Omental fat pad (tissue), 4 donors: ENCODE measurements at places on chromosomes 7 and 10.

GRCh38 chr7:30446266-30446665 is 32.3 kb downstream of the NOD1 start:
- no peak for DNase-seq

DNA sequence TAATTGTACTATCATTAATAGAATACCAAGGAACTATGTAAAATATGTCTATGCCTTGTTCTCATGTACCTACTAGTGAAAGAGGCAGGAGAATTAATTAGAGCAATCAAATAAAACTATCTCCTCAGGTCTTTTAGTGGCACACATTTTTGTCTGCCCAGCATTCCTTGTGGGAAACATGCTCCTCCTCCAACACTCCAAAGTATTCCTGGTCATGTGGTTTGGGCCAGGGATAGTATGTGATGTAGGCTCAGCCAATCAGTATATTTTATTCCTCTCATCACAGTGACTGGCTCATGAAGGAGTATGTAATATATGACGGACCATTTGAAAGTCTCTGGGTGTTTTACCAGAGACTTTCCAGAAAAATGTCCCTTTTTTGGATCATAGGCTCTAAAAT is 16.7 kb upstream of the SYPL1 start:
- no peak for DNase-seq

- DNase-seq, result peak; percentile 62
Measured at GRCh38 chr10:43396928-43397624, 11.9 kb downstream of the HNRNPF start.

DNA sequence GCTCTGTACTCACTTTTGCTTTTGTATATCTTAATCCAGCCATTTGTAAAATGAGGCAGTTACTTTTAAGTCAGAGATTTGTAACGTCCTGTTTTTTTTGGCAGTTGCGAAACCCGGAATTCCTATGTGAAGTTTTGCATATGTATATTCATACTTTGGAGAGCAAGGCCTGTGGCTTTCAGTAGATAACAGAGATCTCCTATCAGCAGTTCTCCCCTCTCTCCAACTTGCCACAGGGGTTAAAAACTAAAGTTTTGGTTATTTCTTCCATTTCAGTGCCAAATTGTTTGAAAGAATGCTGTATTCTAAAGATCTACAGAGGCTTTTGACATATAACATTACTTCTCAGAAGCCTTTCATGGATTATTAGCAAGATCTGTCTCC is 102.4 kb downstream of the EXOC4 start:
- no peak for DNase-seq

DNA sequence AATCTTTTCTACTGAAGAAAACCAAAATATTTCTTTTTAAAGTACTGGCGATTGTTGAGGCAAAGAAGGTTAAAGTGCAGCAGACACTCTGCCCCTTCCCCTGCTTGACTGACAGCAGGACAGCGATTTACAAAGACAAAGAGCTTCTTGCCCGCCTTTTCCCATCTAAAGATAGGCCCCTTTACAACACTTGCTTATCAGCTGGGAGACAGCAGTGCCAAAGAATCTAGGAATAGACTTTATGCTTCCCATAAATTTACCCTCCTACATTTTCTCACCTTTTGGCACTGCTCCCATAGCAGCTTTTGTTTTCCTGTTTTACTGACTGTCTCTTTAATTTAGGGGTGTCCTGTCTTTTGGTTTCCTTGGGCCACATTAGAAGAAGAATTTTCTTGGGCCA is 824.1 kb downstream of the CCSER2 start:
- DNase-seq, result no peak

DNA sequence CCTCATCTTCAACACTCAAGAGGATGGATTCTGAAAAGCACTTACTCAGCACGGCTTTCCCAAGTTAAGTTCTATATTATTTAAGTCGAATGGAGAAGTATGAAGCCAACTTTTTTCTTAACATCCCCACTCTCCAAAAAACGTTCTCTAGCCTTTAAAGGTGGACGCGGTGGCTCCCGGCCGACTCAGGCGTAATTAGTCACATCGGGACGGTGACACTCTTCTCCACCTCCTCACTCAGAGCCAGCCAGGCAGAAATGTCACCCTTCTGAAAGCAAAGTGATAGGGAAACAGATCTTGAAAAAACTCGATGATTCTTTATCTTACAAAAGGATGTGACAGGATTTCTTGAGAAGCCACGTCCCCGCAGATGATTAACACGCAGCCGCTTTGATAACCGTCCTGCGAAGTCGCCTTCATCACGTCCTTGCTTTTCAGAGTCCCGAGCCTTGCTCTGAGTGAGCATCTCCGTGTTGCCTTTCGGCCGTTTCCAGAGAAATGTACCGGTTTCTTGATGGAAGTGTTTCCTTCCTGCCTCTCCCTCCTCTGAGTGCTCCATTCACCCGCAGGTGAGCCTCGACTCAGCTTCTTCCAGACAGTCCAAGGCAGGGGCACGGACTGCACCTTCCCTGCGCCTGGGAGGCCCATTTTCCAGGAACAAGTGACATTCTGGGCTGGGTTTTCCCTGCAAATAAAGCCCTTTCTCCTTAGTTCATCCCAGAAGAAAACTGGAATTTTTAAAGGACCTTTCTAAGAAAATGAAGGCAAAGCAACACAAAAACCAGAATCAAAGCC is 314.8 kb downstream of the DNAJB6 start:
- DNase-seq, result no peak

- DNase-seq, result no peak
Measured at GRCh38 chr7:3884543-3884942, 583.5 kb downstream of the SDK1 start.

DNA sequence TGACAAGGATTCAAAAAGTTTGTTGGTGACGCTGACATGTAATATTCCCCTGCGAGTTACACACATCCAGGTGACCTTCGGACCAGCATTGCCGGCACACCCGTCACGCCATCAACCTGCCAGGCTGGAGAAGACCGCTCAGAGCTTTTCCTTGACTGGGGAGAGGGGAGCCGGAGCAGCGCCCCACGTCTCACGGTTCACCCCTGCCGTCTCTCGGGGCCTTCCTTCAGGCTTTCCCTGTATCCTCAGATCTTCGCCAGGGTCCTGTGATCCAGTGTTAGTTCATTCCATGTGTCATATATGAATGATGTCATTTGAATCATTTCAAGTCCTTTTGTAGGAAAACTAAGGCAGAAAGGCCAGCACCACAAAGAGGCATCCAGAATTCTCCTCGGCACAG is 127.8 kb downstream of the MGMT start:
- DNase-seq, result no peak

GRCh38 chr7:105978035-105978434 is 15.0 kb downstream of the CDHR3 start:
- DNase-seq, result no peak

DNA sequence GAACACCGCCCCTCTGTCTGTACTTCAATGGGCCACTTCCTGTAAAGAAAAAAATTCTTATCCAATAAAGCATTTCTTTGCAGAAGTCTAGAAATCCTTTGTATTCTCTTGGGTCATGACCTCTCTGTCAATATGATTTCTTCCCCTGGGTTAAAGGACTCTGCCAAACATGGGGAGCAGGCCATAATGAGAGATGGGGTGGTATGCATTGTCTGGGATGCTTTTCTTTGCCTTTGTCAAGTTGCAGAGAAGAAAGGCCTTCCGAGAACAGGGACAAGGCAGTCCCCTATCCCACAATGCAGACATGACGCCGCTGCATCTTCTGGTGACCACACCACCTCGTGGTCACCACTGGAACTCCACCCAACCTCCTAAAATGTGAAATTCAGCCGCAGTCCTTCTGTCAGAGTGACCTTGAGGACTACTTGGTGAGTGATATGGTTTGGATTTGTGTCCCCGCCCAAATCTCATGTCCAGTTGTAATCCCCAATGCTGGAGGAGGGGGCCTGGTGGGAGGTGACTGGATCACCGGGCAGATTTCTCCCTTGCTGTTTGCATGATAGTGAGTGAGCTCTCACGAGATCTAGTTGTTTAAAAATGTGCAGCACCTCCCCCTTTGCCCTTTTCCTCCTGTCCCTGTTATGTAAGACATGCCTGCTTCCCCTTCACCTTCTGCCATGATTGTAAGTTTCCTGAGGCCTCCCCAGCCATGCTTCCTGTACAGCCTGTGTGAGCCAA is 15.2 kb upstream of the FRMPD2 start:
- DNase-seq, result no peak

- no peak for DNase-seq
Measured at GRCh38 chr7:50587737-50588136, 22.5 kb upstream of the DDC start.

GRCh38 chr7:65971021-65971420 is 11.0 kb downstream of the GUSB start:
- no peak for DNase-seq

DNA sequence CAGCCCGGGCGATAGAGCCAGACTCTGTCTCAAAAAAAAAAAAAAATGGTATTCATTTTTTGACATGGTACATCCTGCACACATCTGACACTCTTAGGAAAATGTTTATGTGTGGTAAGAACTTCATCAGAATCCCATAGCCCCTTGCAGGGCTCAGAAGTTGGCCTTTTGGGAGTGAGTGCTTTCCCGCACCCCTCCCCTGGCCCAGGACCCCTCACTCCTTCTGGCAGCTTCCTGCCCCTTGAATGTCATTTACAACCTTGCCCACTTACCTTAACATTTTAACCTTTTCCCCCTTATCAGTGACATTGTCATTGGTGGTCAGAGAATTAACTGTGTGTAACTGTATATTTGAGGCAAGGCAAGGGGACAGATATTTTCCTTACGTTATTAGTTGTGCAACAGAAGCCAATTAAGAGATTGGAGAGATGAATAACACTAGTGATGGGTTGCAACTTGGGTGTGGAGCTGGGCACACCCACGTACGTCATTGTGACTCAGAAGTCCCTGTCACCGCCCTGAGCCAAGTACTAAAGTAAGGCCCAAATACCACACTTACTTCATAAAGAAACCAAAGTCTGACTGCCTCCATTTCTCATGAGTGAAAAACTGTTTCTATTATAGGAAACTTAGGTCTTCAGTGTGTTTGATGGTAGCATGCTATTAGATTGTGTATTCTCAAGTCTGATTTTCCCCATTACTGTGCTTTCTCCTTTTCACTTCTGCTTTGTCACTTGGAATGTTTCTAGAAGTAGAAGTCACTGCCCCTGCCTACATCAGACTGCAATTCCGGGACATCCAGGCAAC is 31.6 kb downstream of the OGDH start:
- DNase-seq, result no peak

- no peak for DNase-seq
Measured at GRCh38 chr10:7121154-7121797, 289.6 kb downstream of the SFMBT2 start.

- DNase-seq, result no peak
Measured at GRCh38 chr10:34717429-34717828, 97.7 kb downstream of the PARD3 start.

DNA sequence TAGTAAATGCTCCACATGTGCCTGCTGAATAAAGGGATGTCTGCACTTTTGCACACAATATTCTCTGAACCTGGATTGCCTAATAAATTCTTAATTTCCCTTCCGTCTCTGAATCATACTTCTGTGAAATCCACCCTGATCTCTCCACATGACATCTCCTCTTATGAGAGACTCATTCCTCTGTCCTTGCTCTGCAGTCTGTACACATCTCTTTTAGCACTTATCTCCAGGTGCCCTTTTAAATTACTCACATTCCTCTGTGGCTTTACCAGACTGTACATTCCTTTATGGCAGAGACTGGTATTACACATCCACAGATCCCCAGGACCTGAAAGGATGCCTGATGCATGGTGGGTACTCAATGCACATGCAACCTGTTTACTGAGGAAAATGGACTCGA is 527.6 kb downstream of the PHTF2 start:
- DNase-seq, result no peak

GRCh38 chr7:50281680-50282445 is 22.7 kb upstream of the IKZF1 start:
- no peak for DNase-seq

DNA sequence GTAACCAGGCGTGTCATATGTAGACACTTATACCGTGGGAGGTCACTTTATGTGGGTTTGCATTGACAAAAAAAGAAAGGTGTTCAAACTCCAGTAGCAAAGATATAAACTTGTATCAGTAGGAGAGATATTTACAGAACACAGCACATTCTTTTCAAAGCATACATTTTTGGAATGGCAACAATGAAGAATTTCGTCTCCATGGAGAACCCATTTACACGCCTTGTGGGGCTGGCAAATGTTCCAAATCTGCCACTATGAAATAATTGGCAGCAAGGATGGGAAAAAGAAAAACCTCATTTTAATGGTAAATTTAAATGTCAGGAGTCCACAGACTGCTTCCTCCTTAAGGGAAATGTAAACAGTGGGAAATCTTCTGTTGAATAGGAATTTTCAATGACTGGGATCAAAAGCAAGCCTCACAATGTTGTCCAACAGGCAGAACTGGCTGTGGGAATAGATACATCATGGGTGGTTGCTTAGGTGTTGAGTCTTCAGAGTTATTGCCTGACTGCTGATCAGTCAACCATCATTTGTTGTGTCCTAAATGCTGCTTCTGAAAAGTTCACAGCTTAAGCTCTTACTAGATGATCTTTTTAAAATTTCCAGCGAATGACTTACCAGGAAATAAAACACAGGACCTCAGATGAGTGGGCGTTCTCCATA is 256.6 kb upstream of the SEMA3C start:
- DNase-seq, result no peak

- DNase-seq, result no peak
Measured at GRCh38 chr7:40329601-40330153, 194.9 kb downstream of the SUGCT start.

- no peak for DNase-seq
Measured at GRCh38 chr7:81676105-81676811, 93.6 kb downstream of the HGF start.

DNA sequence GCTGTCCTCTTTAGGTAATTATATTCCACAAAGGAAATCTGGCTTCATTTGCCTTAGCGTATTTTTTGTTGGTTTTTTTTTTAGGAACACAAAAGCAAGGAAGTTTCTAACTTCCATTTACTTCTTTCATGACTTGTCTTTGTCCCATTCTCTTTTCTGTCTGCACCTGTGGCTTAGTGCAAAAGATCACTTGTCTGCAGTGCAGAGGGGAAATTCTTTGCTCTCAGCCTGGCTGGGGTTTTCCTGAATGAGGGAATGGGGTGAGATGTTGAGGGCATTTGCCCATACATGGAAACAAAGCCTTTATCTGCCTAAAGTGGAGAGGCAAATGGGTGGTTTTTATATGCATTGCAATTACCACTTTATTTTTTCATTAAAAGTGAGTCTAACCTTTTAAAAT is 361.1 kb upstream of the IGFBP3 start:
- no peak for DNase-seq

GRCh38 chr10:100848770-100849169 is 64.0 kb upstream of the SLF2 start:
- DNase-seq, result no peak
